ENCODE measurements at places on chromosomes 7 and 10.
A peak's percentile ranks its signal among the peaks of the same experiment; 100 is the strongest.

GRCh38 chr10:63819753-63820329, 298.6 kb downstream of the REEP3 start:
- DNase-seq = peak; percentile 28

GRCh38 chr7:67588631-67589030, 592.0 kb downstream of the TYW1 start:
- no peak for DNase-seq

DNA sequence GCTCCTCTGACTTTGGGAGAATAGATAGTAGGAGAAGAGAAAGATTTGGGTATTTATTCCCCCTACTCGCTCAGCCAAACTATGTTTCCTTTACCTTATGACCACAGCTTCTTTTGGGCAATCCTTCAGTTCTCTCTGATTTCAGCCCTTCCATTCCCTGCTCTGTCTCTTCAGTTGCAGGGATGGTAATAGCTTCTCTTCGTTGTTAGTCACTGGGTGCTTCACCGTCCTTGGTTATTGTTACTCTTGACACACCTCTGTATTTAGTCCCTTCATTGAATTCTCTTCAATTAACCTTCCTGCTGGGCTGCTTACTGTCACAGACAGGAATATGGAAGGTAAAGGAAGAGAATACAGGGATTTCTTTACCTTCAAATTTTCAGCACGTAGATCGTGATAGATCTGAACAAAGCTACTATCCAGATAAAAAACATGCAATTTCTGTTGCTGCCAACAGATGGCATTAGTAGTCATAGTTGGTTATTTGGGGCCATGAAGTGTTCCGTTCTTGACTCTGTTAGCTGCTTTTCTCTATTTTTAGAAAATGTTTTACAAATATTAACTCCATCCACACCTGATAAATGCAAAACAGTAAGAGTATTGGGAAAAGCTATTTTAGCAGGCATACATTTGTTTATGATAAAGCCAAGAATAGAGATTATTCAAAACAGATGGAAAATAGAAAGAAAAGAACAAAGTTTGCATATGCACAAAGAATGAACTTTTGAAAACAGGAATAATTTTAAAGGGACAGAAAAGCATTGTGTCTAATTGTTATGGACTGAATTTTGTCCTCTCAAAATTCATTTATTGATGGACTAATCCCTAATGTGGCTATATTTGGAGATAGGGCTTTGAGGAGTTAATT, 14.0 kb upstream of the PTTG1IP2 start:
- peak; percentile 37 for DNase-seq

GRCh38 chr10:12595936-12596576, 246.7 kb downstream of the CAMK1D start:
- DNase-seq = no peak

DNA sequence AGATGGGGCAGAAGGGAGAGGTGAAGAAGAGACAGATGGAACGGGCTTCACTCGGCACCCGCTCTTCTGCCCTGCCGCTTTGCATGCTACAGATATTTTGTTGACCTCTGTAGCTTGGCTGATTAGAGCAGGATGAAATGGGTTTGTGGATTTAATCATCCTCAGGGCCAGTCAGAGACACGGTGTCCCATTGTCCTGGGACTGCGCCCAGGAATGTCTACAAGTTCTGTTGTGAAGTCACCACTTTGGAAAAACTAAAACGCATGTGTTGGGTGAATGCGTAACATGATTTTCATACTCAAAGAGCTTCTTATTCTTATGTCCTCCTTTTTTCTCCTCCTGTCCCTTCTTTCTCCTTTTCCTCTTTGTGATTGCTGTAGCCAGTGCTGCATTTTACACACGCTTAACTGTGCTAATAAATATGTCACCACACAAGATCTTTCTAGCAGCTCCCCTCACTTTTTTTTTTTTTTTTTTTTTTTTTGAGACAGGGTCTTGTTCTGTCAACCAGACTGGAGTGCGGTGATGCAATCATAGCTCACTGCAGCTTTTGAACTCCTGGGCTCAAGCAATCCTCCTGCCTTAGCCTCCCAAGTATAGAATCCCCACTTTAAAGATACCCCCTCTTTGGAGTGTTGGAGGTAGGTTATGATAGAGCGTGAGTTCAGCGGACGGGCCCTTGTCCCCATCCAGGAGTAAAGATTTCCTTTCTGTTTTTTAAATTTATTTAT, 3.4 kb downstream of the CPA4 start:
- DNase-seq = no peak

DNA sequence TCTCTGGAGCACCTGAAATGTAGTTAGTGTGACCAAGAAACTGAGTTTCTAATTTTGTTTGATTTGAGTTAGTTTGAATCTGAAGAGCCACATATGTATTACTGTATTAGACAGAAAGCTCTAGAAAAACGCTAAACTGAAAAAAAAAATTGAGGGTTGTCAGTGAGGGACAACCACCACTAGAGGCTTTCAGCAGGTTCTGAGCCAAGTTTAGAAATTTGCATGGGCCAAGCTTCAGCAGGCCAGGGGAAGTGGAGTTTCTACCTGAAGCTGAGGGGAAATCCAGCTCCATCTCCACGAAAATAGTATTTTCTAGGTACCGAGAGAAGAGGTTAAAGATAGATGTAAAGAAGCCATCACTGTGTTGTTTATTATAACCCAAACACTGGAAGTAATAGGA, 77.9 kb upstream of the PLXNA4 start:
- no peak for DNase-seq

Measured in Caki2 (cell line).